CD4-positive, alpha-beta T cell treated with Interleukin-6 for 4 hours (primary cell): ENCODE measurements at places on chromosomes 1 and 21.

DNA sequence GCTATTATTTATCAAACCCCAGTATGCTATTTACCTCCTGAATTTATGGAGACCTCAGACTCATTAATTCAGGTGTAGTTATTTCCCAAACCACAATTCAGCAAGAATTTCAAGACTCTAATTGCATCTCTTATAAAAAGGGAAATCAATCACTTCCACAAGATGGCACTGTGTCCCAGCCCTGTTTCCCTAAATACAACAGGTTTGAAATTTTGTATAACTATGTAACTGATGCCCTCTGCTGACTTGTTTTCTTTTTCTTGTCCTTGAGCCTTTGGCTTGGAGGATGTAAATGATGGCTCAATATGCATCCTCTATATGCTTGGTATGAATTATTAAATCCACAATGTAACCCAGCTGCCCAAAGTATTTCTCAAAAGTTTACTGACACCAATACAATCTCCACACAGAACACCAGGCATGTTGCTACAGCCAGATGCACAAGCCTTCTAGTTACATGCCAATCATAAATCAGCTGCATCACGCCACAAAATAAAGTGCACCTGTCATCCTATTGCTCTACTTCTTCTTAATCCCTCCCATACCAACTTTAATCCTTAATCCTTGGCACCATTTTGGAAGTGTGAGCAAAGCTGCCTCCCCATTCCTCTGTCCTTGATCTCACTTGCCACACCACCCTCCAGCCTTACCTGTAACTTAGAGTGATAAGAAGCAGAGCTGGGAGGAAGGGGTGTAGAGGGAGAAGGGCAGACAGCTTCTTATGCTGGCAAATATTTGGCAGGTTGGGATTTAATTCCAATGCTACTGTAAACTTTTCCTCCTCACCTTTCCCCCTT lies 9.0 kb downstream of the C1orf105 start:
- peak; percentile 69 for DNase-seq

DNA sequence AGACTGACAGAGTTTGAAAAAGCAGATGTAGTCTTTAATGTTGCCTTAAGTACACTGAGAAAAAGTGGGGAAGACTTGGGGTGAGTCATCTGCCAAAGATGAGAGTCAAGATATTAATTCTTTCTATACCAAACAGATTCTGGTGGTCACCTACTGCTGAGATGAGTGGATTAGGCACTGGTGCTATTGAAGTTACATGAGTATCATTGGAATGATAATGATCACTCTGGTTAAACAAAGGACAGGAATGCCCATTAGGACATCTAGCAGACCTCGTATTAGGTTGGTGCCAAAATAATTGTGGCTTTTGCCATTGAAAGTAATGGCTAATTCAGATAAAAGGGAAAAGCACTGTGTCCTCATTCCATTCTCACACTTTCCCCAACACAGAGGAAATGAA lies 1588.9 kb downstream of the KCNT2 start:
- no peak for DNase-seq

DNA sequence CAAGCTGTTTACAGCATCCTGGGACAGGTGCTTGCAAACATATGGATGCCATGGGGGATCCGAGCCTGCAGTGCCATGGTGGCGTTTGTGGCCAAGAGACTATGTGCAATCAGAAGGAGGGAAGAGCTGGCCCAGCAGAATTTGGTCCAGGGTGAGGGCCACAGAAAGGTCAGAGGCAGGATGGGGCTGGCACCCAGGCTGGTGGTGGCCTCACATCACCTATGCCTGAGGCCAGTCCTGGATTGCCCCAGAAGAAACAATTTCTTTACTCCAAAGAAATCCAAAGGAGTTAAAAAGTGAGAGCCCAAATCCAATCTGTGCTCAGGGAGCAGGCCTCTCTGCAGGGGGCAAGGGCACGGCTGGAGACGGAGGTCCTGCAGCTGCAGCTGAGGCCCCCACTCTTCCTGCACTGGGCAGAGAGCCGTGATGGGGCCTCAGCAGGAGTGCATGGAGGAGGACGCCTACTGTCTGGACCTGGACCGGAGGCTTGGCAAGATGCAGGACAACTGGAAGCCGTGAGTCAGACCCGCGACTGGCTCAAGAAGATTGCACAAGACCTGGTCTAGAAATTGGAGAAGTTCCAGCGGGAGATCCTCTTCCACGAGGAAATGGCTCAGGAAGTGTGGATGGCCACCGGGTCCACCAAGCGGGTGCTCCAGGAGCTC lies 163.5 kb downstream of the RYR2 start:
- no peak for DNase-seq

DNA sequence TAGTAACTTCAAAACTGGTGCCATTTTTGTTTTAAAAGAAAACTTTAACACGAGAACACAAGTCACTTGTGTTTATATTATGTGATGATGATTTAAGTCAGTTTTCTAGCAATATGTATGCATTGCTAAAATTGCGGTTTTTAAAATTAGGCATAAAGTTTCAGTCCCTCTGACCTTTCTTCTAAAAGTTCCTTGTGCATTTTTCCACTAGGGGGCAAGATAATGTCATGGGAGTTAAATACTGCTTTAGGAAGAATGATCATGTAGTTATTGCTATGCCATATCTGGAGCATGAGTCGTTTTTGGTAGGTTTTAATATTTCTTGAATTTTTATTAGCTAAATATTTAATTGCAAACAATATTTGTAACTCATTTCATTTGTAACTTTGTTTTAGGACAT lies 10.7 kb downstream of the CDC7 start:
- DNase-seq = no peak

GRCh38 chr1:57248830-57249229 lies 175.0 kb downstream of the DAB1 start:
- DNase-seq = no peak

- no peak for DNase-seq
These were observed 3.3 kb upstream of the GBP1 start for GRCh38 chr1:89068291-89068690.

DNA sequence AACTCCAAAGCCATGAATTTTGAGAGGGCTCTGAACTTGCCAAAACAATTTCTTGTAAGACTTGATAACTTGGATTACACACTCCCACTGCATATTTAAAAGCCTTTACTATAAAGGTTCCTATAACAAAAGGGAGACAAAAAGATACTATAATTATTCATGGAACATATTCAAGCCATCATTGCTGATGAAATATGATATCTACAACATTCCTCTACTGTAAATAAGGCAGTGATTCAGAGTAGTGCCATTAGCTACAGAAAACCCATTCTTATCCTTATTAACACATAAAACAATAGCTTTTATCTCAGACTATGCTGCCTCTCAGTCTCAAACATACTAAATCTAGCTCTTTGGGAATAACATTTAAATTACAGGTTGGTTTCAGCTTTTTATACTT lies 675.5 kb upstream of the CXADR start:
- no peak for DNase-seq

- no peak for DNase-seq
These were observed 26.1 kb downstream of the ZP4 start for GRCh38 chr1:237864338-237865244.

DNA sequence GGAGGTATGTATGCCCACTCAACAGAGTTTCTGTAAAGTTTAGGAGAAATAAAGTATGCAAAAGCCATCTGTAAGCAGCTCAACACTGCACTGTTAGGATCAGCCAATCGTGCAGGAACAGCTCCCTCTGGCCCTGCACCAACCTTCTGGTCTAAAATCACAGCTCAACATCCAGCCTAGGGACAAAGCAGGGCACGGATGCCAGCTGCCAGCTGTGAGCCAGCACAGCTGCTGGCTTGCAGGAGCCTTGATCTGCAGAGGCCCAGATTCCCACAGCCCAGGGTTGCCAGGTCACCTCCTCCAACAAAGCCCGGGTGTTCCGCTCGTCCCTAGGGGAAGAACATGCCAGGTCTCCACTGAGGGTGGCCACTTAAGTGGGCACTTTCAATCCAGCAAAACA lies 8.6 kb downstream of the ACOT7 start:
- no peak for DNase-seq

- DNase-seq = no peak
These were observed 43.9 kb upstream of the LYST start for GRCh38 chr1:235910357-235911299.

DNA sequence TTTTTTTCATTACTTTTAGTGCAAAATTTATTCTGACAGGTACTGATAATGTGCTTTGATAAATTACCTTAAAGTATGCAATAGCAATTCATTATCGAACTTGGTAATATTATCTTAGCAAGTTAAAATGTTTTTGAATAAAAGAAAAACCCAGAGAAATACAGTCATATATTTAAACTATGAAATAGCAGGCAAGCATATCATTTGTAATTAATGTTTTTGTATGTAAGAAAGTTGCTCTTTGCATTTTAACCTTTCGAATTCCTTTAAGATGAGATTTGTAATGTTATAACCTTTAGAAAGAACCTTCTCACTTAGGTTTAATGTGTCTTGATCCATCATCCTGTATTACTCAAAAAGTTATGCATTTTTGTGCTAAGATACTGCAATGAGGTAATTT lies 585.6 kb downstream of the PTBP2 start:
- DNase-seq = no peak

- DNase-seq = no peak
These were observed 52.7 kb downstream of the ELF3 start for GRCh38 chr1:202063093-202063492.

DNA sequence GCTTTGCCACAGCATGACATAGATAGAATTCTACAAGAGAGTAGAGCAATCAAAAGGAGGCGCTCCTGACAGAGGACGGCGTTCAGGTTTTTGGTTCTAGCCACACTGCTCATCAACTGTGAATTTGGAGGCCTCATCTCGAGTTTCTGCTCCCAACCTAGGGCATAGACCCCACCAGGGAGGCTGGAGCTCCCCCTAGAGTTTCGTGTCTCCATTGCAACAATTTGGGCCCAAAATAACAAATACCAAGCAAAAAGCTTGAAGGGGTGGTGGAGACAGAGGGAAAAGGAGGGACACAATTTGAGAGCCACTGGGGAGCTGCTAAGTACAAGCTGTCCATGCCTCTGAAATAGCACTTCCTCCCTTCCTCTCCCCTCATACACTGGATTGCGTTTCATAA lies 297.0 kb downstream of the GPATCH2 start:
- DNase-seq = no peak

DNA sequence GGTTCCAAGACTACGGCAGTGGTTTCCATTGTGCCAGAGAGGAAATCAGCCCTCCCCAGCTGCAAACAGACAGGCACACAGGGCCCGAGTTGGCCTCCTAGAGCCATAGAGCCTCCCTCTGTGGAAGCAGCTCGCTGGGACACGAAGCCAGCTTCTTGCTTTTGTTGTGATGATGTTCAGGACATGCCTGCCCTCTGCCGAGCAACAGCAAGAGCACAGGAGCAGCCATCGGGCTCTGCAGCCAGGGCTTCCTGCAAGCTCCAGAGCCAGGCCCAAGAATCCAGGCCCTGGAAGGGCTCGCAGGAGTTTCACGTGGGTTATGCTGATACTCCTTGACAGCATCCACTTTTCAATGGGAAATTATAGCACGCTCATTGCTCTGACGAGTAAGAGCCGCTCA lies 18.5 kb downstream of the NPHP4 start:
- no peak for DNase-seq

DNA sequence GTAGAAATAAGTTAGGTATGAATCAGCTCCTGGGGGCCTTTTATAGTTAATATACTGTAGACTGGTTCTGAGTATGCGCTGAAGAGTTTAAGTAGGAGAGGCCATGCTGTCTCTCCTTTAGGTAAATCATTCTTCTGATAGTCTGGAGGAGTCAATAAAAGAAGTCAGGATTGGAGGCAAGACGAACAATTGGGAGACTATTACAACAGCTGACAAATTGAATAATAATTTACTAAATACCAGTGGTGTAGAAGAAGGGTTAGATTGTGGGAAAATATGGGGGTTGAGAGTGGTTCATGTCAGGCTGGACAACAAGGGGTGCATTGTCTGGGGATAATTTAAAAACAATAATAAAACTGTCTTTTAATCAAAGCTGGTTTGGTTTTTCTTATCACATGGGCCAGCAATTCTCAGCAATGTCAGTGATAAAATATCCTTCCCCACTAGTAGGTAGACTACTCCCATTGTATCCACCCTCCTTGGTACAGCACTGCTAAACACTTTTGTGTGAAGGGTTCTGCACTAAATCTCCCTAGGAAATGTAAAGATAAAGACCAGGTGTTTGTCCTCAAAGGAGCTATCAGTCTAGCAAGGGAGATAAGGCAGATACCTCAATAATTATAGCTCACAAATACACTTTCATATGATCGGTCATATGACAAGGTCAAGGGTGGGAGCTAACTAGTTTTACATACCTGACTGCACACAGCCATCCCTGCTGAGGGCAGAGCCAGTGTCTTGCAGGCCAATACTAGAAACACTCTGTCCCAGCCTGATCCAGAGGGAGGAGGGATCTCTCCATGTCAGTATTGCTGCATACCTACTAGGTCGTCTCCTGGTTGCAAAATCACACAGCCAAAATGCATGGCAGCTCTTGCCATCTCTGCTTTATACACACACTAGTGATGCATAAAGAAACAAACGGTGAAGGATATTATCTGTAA lies 299.7 kb downstream of the VAV3 start:
- no peak for DNase-seq

DNA sequence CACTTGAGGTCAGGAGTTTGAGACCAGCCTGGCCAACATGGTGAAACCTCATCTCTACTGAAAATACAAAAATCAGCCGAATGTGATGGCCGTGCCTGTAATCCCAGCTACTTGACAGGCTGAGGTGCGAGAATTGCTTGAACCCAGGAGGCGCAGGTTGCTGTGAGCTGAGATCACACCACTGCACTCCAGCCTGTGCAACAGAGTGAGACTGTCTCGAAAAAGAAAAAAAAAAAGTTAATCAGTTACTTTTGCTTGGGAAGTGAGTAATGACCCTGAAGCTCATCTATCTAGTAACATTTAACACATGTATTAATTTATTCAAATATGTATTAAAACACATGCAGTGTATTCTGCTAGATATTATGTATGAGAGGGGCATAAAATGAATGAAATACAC lies 49.4 kb downstream of the ZNF326 start:
- DNase-seq = no peak

DNA sequence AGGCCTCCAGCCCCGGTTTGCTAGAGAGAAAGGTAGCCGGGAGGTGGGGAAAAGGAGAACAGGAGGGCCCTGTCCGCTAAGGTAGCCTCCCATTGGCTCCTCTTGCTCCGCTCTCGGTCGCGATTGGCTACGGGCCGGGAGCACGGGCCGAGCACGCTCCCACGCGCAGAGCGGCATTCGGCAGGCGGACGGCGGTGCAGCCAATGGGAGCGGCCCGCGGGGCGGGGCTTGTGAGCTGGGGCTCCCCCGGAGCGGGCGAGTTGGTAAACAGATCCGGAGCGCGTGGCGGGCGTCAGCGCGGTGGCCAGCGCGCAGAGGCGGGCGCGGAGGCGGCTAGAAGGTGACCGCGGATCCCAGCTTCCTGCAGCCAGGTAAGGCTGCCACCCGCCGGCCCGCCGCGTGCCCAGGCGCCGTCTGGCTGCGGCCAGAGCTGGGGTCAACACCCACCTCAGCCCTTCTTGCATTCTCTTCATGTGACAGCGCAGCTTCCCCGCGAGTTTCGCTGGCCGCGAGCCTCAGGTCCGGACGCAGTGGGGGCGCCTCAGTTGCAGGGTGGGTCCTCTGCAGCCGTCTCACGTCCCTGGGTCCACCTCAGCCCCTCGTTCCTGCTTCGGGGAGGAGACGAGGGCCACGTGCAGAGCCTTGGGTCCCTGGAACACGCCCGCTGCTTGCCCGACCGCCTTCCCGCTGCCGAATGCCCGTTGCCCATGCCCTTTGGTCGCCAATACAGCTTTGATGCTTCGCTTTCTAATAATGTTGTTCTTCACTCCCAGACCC lies at the start of gene COQ8A:
Gene COQ8A (plus strand): TSS at position 266 of the 777 bp plus-strand sequence. CDS start 21,092 bp downstream, outside the sequence.
- DNase-seq = peak; percentile 99

GRCh38 chr1:10724948-10725847 lies 71.2 kb downstream of the CASZ1 start:
- DNase-seq = no peak

- DNase-seq = no peak
These were observed at the start of gene S100A9 for GRCh38 chr1:153357853-153358690. Gene S100A9 (plus strand): TSS chr1:153357854. CDS start chr1:153358284, 430 bp downstream.

- DNase-seq = peak; percentile 46
These were observed 808 bp downstream of the MAP3K21 start for GRCh38 chr1:233328142-233328921.
